Activated CD8-positive, alpha-beta memory T cell treated with anti-CD3 and anti-CD28 coated beads for 24 hours (primary cell): ENCODE measurements at places on chromosomes 3 and 15.
A peak's percentile ranks its signal among the peaks of the same experiment; 100 is the strongest.

- no peak for DNase-seq
Measured at GRCh38 chr3:81808900-81809299, 47.5 kb upstream of the GBE1 start.

- no peak for DNase-seq
Measured at GRCh38 chr15:71914092-71914491, 103.7 kb downstream of the NR2E3 start.

GRCh38 chr3:58093574-58094195 lies 85.5 kb downstream of the FLNB start:
- DNase-seq, result no peak

DNA sequence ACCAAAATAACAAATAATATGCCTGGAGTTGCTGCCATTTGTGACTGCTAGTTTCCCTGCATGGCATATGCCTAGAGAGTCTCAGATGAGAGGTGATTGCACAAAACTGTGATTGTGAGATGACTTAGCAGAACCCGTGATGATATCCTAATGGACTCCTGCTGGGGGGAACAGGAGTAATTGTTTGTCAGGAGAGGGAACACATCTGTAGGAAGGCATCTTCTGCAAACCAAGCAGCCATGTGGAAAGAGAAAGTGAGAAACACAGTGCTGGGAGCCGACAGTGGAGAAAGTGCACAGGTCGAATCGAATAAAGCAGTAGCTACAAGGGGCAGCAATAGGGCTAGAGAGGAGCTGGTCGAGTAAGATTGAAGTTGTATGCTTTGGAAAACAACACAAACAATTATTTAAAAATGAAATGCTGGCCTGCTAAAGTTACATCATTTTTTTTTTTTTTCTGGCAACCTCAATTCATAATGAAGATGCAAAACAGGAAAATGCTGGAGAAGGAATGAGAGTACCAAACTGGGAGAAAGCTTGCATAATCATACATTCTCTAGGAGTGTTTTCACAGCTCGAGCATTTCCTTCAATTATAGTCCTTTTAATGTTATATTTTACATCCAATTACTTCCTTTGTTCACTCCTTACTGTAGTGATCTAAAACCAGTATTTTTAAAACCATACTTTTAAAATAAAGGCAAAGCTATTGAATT lies 494.2 kb upstream of the AGTR1 start:
- DNase-seq, result no peak

- no peak for DNase-seq
Measured at GRCh38 chr3:158659454-158660237, 12.8 kb downstream of the LXN start.

- peak; percentile 49 for DNase-seq
Measured at GRCh38 chr15:100284701-100285100, 57.1 kb downstream of the ADAMTS17 start.

- DNase-seq, result peak; percentile 92
Measured at GRCh38 chr15:77959432-77959879, 118.1 kb downstream of the TBC1D2B start.

DNA sequence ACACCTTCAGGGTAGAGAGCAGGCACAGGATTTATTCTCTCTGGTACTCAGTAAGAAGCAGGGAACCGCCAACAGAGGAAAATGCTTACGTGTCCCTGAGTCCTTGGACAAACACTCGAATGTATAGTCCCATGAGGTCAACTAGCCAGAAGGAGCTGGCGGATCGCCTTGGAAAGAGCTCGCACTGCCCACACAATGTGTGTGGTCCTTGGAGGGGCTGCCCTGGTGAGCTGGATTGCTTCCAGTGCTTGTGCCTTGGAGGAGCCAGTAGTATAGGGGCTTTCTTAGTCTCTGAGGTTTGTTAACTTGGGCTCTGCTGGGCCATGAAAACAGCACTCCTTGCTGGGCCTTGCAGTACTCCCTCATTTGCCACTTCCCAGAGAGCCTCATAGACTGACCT lies 40.7 kb upstream of the VILL start:
- no peak for DNase-seq

- no peak for DNase-seq
Measured at GRCh38 chr3:139532976-139533375, 6.6 kb downstream of the RBP1 start.

DNA sequence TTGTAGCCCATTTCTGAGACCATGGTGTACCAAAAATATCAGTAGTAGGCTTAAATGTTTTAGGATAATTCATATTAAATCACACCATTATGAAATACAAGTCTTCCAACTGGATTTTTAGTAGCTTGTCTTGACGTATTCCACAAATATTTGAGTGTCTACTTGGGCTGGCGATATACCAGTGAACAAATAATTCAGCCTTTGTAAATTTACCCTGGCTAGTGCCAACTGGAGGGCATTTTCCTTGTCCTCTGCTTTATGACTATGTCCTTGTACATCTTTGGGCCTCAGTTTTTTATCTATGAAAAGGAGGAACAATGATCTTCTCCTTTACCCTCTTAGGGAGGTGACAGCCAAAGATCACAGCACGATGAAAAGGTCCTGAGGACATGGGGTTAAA lies 114.8 kb downstream of the FRMD4B start:
- no peak for DNase-seq

DNA sequence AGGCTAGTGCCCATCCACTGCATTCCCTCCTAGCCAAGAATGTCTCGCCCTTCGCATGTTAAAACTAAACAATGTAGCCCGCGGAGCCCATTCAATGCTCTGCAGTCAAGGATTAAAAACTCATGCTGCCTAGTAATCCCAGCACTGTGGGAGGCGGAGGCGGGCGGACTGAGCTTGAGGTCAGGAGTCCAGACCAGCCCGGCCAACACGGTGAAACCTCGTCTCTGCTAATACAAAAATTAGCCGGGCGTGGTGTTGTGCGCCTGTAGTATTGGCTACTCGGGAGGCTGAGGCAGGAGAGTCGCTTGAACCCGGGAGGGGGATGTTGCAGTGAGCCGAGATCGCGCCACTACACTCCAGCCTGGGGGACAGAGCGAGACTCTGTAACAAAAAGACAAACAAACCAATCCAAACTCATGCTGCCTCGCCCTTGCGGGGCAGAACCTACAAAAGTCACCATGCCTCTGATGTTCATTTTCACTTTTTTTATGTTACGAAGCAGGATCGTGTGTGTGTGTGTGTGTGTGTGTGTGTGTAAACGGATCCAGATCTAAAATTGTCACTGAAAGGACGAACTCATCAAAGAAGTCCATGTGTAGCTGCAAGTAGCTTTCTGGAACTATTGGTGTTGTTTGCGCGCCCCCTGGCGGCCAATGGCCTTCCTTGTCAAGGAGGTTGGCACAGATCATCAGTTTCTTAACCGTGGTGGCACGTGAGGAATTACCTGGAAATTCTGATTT lies 54.8 kb upstream of the SPESP1 start:
- peak; percentile 98 for DNase-seq
